Inflammatory macrophage treated with lipopolysaccharide for 1 hour (primary cell): ENCODE measurements at places on chromosomes 16 and 17.

GRCh38 chr17:7834542-7834956 is 532 bp downstream of the KDM6B start:
- peak; percentile 84 for DNase-seq

DNA sequence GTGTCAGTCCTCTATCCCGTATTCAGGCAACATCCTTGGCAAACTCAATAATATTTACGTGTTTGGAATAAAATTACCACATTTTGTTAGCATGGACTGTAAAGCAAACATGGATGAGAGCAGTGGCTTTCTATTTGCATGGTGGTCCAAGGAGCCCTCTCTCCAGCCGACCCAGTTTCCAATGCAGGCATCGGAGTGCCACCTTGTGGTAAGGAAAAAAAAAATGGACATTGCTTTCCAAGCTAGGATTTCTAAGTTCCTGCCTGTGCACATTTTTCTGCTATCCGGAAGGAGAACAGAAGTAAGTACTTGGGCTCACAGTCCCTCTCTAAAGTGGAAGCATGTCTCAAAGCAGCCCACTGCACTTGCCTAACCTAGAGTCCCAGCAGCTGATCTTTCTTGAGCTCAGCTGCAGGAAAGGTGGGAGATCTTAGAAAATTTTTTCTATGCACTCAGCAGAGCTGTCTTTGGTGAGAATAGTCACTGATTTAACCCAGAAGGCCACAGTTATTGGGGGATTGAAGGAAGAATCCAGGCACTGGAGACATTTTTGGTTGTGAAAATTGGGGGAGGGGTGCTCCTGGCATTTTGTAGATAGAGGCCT is 46.0 kb upstream of the ERCC4 start:
- DNase-seq, result no peak

- DNase-seq, result no peak
Observed at GRCh38 chr16:85270374-85270773, 158.1 kb upstream of the CIBAR2 start.

GRCh38 chr17:27974531-27975145 is 67.8 kb upstream of the NLK start:
- DNase-seq, result no peak

DNA sequence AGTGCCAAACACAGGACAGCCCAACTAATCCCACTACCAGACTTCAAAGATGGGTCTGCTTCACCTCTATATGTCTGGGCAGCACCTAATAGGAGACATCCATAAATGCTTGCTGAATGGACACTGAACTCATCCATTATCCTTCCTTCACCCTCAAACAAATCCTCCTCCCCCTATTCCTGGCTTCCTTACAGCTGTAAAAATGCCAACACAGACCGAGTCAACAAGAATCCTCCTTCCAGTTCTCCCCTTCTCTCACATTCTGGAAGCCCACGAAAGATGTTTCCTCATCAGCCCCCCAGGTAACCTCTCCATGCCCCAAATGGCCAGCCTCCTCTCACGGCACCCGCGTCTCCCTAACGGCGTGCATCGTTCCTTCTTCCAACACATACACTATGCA is 12.3 kb downstream of the PELP1 start:
- DNase-seq, result no peak

DNA sequence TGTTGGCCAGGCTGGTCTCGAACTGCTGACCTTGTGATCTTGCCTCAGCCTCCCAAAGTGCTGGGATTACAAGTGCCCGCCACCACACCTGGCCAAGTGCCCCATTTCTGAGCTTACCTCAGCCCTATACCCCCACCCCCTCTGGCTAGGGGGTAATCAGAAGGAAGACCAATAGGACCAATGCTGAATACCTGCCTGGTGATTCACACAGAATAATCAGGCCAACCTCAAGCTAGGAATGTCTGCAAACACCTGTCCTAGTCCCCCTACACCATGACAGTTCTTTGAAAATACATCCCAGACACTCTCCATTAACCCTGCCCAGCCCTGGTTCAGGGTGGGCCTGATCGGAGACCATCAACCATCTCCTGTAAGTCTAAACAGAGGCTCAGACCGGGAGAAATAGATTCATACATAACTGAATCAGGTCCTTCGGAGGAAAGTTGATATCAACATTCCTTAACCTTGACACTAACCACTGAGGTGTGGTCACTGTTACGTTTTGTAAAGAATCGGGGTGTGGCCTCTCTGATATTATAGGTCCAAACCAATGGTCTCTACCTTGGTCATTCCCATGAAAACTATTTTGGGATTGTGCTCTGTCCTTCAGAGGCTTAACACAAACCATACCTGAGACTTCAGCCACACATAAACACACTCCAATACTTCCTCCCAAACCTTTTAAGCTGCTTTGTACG is 130.8 kb downstream of the GAS7 start:
- DNase-seq, result no peak

DNA sequence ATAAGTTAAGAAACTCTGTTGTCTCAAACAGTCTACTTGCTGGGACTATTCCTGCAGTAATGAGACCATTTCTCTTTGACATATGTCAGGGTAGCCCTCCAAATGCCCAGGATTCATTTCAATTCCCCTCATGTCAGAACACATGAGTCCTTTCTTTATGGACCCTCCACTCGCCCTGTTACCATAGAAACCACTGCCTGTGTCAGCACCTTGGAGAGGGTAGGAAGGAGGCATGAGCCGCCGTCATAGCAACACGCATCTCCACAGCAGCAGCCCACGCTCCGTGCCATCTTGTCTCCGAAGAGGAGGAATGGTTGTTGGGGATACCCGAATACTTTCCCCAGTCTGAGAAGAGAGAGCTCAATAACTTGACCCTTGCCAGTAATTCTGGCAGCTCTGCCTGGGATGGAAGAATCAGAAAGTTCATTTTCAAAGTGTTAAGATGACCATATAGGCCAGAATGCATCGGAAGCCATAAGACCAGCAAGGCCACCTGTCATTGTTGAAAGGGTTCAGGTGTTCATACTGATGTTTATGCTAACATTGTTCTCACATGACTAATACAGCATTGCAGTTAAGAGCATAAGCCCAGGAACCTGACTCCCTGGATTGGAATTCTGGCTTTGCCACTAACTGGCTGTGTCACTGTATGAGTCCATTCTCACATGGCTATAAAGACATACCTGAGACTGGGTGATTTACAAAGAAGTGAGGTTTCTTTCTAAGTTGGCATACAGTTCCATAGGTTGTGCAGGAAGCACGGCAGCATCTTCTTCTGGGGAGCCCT is 141.3 kb downstream of the ABCC12 start:
- DNase-seq, result no peak

DNA sequence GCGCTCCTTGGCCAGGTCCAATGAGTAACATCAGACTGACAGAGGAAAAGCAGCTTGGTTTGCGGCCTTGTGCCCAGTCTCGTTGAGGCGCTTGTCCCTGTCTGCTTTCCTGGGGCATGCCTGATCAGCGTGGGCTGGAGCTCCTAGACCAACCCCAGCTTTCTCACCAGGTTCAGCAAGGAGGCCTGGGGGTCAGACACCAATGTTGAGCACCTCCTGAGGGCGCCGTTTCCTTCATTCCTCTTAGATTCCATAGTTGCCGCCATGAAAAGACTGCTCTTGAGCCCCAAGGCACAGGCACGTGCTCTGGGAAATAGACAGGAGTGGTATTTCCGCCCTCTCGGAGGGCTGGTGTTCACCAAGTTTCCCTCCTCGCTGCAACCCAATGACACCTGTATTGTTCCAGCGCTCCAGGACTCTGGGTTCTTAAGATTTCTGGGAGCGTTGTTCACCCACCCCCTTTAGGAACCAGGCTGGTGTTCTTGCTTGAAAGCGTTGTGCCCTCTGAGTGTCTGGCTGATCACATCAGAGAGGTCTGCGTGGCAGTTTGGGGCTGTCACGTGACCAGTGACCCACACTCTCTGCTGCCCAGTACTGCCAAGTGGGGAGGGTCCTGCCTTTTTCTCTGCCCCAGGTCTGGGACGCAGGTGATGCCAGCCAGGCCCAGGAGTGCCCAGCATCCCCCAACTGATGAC is 18.0 kb downstream of the KCTD2 start:
- no peak for DNase-seq

- DNase-seq, result no peak
Observed at GRCh38 chr17:50542795-50543774, 3.9 kb upstream of the SPATA20 start.

DNA sequence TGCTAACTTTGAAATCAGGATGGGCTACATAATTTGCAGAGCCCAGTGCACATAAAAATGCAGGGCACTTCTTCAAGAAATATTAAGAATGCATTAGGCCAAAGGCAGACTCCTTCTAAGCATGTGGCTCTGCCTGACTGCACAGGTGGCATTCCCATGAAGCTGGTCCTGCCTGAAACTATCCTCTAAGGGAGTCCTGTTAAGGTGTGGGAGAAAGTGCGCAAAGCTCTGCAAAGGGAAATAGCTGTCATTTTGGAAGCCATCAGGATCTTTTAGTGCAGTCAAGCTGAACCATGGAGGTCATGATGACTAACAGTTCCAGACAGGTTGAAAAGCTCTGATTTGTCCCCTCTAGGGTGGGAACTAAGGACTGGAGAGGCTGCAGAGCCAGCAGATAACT is 41.9 kb upstream of the CRHR1 start:
- no peak for DNase-seq
